ENCODE measurements at places on chromosomes 4 and X. TPM values are rescaled to one million over a fixed set of nuclear protein-coding genes. Genes with fewer than 3 reads are reported as not detected.

CTAG2 gene
- not detected for total RNA-seq

MAGEA3 gene
- total RNA-seq: not detected

MTNR1A gene
- 0.32 TPM for total RNA-seq

GNL3L gene
- 41.2 TPM for total RNA-seq

CNOT6L gene
- 20.6 TPM for total RNA-seq

SPACA5B gene
- total RNA-seq: not detected

HHIP gene
- 0.52 TPM for total RNA-seq

PPP1R2C gene
- not detected for total RNA-seq

UGT2B28 gene
- total RNA-seq: not detected

WDR19 gene
- total RNA-seq: 49.1 TPM

ATXN3L gene
- not detected for total RNA-seq

NUDT10 gene
- total RNA-seq: 4.3 TPM

SORCS2 gene
- 11.1 TPM for total RNA-seq
